ENCODE measurements at places on chromosomes 13 and 19. TPM values are rescaled to one million over a fixed set of nuclear protein-coding genes. Genes with fewer than 3 reads are reported as not detected.
A peak's percentile ranks its signal among the peaks of the same experiment; 100 is the strongest.

ATCAY gene
- total RNA-seq = not detected

SBK2 gene
- total RNA-seq = not detected

IL17D gene
- 3.0 TPM for total RNA-seq

ONECUT3 gene
- not detected for total RNA-seq

DNA sequence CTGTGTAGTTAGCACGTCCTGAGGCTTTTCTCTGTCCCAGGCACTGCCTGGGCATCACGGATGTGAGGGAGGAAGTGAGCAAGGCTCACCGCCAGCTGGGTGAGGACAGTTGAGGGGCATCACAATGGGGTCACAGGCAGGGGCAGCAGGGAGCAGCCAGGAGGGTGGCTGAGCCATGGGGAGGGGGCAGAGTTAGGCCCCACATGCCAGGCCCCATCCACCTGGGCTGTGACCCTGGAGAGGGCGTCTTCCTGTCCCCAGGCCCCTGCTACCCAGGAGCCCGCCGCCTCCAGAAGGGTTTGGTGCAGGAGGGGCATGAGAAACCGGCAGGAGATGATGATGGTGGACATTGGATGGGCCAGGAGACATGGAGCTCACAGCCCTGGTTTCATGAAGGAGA is 56.8 kb upstream of the F7 start:
- no peak overlapping the region for H3K4me3 ChIP-seq
- H3K27ac ChIP-seq = no peak overlapping the region
- H3K36me3 ChIP-seq = no peaks in the 10 kb centered on the region
- peak; percentile 45 for DNase-seq
- H3K27me3 ChIP-seq = no peaks in the 10 kb centered on the region

DNA sequence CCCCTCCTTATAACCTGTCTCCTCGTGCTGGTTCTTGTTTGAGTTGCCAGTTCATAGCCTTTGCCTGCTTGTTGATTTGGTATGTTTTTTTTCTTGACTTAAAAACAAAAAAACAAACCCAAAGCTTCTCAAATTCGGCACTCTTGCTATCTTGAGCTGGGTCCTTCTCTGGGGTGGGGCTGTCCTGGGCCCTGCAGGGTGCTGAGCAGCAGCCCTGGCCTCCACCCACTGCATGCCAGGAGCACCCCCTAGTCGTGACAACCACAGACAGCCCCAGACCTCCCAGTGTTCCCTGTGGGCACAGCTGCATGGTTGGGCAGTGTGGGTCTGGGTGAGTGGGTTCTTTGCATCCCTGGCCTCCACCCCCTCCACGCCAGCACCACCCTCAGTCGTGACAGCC is 27.8 kb downstream of the KDM4B start:
- H3K27me3 ChIP-seq = no peaks in the 10 kb centered on the region
- no peaks in the 10 kb centered on the region for H3K36me3 ChIP-seq
- no peak for DNase-seq
- no peak overlapping the region for H3K4me3 ChIP-seq

DNA sequence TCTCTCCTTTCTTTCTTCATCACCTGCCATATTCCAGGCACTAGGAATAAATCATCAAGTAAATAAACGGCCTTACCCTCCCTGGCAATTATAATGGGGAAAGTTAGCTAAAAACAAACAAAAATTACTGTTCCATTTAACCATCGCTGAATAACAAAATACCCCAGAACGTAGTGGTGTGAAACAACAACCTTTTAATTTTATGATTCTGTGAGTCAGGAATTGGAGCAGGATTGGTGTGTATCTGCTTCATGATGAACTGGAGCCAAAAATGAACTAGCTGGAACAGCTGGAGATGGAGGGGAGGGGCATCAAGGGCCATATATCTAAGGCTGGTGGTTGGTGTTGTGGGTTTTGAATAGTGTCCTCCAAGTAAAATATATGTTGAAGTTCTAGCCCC is 3.7 kb upstream of the CADM4 start:
- H3K4me3 ChIP-seq = no peak overlapping the region
- H3K27me3 ChIP-seq = no peaks in the 10 kb centered on the region
- no peak for DNase-seq
- H3K4me1 ChIP-seq = no peaks in the 10 kb centered on the region

GRCh38 chr13:110311443-110312338 is 4.6 kb downstream of the COL4A2 start:
- peak overlapping the region; percentile 50 for H3K27ac ChIP-seq
- no peaks in the 10 kb centered on the region for H3K27me3 ChIP-seq
- H3K4me3 ChIP-seq = peak overlapping the region; percentile 4
- no peak for DNase-seq

GRCh38 chr13:105030851-105031250 is 1504.6 kb downstream of the EFNB2 start:
- no peaks in the 10 kb centered on the region for H3K36me3 ChIP-seq
- H3K4me1 ChIP-seq = no peaks in the 10 kb centered on the region
- H3K27me3 ChIP-seq = no peaks in the 10 kb centered on the region
- no peak for DNase-seq
- no peak overlapping the region for H3K27ac ChIP-seq

DNA sequence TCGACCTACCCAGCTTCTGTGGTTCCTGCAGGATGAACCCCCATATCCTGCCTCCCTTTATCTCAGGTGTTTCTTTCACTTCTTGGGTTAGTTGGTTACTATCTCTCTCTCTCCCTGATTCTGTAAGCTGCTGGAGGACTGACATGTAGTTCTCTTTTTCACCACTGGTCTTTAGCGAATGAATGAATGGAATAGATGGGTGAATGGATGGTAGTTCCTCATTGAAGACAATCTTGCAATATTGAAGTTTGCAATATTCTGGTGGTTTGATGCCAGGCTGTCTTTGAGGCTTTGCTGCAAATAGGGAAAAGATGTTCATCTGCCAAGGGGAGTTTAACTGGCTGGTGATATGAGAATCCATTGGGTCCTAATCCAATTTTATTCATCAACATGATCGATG is 120.2 kb downstream of the UBL3 start:
- no peak for DNase-seq
- no peaks in the 10 kb centered on the region for H3K27me3 ChIP-seq
- no peak overlapping the region for H3K27ac ChIP-seq
- H3K4me3 ChIP-seq = no peak overlapping the region

DNA sequence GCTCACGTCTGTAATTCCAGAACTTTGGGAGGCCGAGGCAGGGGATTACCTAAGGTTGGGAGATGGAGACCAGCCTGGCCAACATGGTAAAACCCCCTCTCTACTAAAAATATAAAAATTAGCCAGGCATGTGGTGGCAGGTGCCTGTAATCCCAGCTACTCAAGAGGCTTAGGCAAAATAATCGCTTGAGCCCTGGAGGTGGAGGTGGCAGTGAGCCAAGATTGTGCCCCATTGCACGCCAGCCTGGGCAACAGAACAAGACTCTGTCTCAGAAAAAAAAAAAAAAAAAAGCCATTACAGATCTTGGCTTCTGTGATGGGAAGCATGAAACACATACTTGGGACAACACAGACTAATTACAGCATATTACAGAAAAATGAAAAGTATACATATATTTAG is 1404.5 kb upstream of the SPRY2 start:
- no peak overlapping the region for H3K27ac ChIP-seq
- no peaks in the 10 kb centered on the region for H3K27me3 ChIP-seq
- DNase-seq = no peak
- no peak overlapping the region for H3K4me3 ChIP-seq
- no peaks in the 10 kb centered on the region for H3K4me1 ChIP-seq

DNA sequence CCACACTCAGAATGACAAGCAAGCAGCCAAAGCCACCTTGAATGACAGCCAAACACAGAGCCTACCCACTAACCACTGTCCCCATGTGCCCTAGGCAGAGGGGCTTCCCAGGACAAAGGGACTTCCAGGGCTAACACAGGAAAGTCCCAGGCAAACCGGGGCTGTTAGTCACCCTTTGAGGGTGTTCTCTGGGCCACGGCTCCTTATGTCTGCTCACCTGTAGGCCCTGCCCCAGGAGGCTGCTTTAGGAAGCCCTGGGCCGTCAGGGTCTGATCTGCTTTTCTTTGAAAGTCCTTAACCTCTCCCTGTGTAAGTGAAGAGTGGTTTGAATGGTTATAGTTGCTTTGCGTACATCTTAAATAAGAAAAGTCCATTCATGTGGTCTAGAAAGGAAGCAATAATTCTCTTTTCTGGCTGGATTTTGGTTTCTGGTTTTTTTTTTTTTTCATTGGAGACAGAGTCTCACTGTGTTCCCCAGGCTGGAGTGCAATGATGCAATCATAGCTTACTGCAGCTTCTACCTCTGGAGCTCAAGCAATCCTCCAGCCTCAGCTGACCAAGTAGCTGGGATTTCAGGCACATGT is 161.4 kb downstream of the EFNB2 start:
- no peaks in the 10 kb centered on the region for H3K27me3 ChIP-seq
- no peak for DNase-seq
- H3K4me3 ChIP-seq = no peak overlapping the region
- H3K27ac ChIP-seq = peak overlapping the region; percentile 8

DNA sequence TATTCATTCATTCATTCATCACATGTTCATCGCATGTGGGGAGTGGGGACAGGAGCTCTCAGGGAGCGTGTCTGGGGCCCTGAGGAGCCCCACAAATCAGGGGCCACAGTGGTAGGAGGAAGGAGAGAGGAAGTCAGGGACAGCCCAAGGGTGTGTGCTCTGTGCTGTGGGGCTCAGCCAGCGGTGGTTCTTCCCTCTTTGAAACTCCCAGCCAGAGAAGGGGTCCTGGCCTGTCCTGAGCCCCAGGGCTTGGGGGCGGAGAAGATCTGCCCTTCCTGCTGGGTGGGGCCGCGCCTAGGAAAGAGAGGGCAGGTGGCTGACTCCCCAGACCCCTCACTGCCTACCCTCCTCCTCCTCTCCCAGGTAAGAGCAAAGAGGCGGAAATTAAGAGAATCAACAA is 14.6 kb downstream of the AP2A1 start:
- H3K4me3 ChIP-seq = no peak overlapping the region
- no peaks in the 10 kb centered on the region for H3K27me3 ChIP-seq
- H3K4me1 ChIP-seq = no peaks in the 10 kb centered on the region
- no peak overlapping the region for H3K27ac ChIP-seq
- DNase-seq = no peak

DNA sequence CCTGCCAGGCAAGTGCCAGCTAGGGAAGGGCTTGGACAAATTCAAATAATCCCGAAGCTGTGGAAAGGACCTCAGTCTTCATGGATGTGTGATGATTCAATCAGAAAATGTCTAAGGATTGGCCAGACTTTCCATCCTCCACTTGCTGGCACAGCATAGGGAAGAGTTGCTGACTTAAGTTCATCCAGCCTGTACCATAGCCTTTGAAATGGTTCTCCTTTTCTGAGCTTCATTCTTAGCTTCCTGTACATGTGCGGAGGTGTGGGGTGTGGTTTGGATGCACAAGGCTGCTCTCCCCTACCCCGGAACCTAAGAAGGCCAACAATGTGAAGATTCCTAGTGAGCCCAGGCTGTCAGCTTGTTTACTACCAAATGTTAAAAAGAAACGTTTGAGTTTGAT is 959 bp upstream of the IGFL3 start:
- H3K36me3 ChIP-seq = no peaks in the 10 kb centered on the region
- no peak for DNase-seq
- H3K4me1 ChIP-seq = no peaks in the 10 kb centered on the region
- H3K4me3 ChIP-seq = no peak overlapping the region

GRCh38 chr19:33819506-33819879 is 22.8 kb downstream of the KCTD15 start:
- no peaks in the 10 kb centered on the region for H3K4me1 ChIP-seq
- no peaks in the 10 kb centered on the region for H3K27me3 ChIP-seq
- DNase-seq = no peak
- H3K36me3 ChIP-seq = no peaks in the 10 kb centered on the region

DNA sequence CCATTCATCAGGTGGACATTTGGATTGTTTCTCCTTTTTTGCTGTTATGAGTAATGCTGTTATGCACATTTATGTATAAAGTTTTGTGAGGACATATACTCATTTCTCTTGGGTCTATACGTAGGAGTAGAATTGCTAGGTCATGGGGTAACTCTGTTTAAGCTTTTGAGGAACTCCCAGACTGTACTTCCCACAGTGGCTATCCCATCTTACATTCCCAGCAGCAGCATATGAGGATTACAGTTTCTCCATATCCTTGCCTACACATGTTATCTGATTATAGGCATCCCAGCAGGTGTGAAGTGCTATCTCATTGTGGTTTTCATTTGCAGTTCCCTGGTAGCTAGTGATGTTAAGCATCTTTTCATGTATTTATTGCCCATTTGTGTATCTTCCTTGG is 5.9 kb downstream of the ZSCAN22 start:
- peaks cover 3% of the 10 kb centered on the region for H3K4me1 ChIP-seq
- no peak for DNase-seq
- no peaks in the 10 kb centered on the region for H3K36me3 ChIP-seq

DNA sequence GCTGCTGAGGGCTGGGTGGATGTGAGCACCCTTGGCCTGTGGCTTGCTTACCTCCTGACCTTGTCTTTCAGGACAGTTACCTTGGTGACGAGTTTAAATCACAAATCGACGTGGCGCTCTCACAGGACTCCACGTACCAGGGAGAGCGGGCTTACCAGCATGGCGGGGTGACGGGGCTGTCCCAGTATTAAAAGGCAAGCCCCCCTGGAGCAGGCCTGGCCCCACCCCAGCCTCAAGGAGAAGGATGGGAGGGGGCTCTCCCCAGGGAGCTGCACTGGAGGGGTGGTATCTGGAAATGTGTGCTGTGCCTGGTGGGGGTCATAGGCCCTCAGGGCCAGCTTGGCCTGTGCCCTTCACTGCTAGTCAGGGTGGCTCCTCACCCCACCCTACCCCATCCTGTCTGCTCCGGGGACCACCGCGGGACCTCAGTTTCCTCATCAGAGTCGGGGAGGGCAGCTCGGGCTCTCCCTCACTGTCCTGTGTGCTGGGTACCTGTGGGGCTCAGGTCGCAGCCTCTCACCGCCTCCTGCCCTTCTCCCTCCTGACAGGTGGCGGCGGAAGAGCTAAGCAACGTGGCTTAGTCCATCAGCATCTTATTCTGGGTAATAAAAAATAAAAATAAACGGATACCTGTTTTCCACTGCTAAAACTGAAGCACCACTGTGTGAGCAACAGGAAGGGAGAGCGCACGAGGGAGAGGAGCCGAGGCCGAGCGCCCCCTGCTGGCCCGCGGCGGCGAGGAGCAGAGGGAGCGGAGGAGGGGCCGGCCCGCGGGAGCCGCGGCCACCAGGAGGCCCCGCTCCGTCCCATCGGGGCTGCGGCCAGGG is 29.8 kb downstream of the CERS1 start:
- no peak overlapping the region for H3K27ac ChIP-seq
- no peaks in the 10 kb centered on the region for H3K36me3 ChIP-seq
- no peaks in the 10 kb centered on the region for H3K27me3 ChIP-seq
- no peaks in the 10 kb centered on the region for H3K4me1 ChIP-seq
- no peak overlapping the region for H3K4me3 ChIP-seq

GRCh38 chr13:101397742-101398141 is 18.6 kb downstream of the NALCN start:
- no peaks in the 10 kb centered on the region for H3K36me3 ChIP-seq
- no peak for DNase-seq
- H3K27ac ChIP-seq = no peak overlapping the region
- no peaks in the 10 kb centered on the region for H3K4me1 ChIP-seq

DNA sequence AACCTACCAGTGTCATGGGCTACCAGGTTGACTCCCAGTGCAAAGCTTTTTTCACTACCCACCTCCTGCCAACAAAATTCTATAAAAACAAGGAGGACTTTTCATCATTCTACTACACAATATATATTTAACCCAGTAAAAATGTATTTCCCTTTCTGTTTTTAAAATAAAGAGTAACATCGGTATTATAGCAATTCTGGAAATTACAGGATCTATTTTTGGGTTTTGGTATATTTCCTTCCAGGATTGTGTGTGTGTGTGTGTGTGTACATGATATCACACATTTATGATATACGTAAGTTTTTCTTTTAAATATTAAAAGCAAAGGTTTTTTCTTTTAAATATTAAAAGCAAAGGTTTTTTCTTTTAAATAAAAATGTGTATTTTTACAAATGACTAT is 6.0 kb upstream of the UBL3 start:
- no peaks in the 10 kb centered on the region for H3K36me3 ChIP-seq
- H3K27ac ChIP-seq = no peak overlapping the region
- H3K27me3 ChIP-seq = no peaks in the 10 kb centered on the region
- no peak for DNase-seq
- H3K4me3 ChIP-seq = no peak overlapping the region
- no peaks in the 10 kb centered on the region for H3K4me1 ChIP-seq

Data from aorta (tissue), 5 donors.